NCI-H510A (cell line): ENCODE measurements at places on chromosomes 11 and 22.
A peak's percentile ranks its signal among the peaks of the same experiment; 100 is the strongest.

DNA sequence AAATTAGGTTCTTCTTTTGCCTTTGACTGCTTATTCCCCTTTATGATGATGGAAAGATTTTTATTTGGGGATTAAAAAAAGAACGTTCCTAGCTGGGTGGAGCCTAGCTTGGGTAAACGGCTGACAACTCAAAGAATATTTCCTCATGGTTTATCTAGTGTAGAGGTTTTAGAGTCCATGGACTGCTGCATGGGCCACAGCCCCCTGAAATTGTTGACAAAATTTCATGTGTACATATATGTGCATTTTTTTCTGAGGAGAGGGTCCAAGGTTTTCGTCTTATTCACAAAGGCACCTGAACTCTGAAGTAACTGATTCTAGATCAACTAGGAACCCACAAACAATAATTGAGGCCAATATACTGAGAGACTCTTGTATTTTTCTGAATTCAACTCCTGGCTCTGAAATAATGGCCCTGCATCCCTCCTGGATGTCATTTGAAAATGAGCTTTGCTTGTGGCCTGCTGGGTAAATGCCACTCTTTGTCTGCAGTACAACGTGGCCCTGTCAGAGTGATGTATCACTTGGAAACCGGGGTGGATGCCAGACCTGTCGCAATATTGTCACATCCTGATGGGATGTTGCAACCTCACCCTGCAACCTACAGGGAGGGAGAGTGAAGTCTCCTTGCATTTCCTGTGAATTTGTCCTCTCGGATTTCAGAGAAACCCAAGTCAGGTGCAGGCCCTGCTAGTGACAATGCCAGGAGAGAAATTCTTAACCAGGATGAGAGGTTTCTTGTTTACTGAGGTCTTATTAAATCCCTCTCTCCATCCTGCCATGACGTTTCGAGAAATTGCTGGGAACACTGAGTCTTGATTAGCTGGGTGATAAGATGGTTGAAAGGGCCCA is 33.8 kb downstream of the EHF start:
- DNase-seq, result peak; percentile 38

DNA sequence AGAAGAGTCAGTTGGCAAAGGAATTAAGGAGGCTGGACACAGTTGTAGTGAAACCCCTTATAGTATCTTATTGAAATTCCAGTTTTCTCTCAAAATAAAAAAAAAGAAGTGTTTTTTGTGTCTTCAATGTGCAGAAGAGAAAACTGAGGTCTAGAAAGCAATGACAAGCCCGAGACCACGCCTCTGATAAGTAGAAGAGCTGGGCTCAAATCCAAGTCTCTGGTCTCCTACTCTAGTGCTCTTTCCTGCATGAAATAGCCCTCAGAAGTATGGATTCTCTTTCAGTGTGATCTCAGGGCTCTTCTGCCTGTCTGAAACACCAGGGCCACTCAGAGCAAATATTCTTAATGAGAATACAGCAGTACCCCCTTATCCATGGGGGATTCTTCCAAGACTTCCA is 200.9 kb downstream of the KIF18A start:
- no peak for DNase-seq

GRCh38 chr11:100095809-100096208 is 591.3 kb upstream of the ARHGAP42 start:
- DNase-seq, result no peak

DNA sequence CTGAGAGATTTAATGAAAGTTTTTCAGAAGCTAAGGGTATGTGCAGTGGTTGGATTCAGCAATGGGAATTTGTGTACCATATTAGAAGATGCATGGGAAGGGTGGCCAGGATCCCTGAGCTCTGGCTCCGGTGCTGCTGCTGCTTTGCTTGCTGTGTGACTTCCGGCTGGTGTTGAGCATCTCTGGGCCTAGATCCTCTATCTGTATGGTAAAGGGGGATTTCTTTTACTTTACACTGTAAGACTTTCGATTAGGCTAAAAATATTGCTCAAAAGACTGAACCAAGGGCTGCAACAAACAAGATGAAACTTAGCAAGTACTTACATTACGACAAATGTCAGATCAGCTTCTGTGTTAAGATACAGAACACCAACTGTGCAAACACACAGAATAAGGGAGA is 39.1 kb downstream of the XRRA1 start:
- DNase-seq, result no peak
